ENCODE measurements at places on chromosomes 2 and 18.

- no peak for DNase-seq
Measured at GRCh38 chr2:215613280-215613679, 177.4 kb upstream of the FN1 start.

DNA sequence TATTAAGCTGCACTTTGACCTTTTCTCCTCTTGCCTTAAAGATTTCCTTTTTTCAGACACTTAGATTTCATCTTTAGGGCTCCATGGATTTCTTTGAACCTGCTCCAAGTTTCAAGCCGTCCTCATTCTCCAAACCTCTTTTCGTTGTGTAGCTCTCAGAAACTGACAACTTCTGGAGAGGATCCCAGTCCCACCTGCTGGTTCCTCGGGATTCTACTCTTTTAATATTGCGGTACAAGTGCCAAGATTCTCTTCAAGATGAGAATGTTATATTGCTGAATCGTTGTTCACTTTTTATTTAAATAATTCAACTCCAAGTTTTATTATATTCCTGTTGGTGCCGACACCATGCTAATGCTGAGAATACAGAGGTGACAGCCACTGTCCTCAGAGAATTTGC lies 141.1 kb downstream of the CDH20 start:
- DNase-seq: no peak

DNA sequence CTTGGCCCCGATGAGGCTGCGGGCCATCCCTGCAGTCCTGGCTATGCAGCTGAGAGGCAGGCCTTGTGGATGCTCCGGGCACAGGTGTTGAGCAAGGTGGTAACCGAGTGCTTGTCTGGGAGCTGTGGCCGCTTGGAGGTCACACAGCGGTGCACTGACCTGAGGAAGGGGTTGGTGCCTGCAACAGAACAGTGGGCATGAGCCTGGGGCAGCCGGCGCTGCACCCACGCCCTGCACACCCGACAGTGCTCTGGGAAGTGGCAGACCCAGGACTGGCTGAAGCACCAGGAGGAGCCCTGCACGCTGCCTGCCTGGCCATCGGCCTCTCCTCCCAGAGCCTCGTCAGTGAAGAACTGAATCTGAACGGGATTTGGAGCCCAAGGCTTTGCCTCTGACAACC lies 8.2 kb upstream of the POTEE start:
- no peak for DNase-seq

DNA sequence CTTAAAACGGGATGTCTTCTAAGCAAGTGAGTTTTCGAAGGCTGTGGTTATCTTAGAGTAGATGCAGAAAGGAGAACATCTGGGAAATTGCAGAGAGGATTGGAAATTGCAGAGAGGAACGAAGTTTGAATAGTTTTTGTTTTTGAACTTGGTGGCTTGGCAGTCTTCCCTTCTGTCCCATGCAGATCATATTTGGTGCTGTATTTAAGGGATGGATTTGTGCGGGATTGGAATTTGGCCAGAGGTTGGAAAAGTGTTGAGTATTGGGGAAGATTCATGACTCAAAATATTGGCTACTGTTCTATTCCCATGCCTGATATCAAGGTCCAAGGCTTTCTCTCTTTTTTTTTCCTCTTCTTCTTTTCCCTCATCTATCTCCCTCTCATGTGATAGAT lies 18.2 kb downstream of the PTPRM start:
- no peak for DNase-seq

DNA sequence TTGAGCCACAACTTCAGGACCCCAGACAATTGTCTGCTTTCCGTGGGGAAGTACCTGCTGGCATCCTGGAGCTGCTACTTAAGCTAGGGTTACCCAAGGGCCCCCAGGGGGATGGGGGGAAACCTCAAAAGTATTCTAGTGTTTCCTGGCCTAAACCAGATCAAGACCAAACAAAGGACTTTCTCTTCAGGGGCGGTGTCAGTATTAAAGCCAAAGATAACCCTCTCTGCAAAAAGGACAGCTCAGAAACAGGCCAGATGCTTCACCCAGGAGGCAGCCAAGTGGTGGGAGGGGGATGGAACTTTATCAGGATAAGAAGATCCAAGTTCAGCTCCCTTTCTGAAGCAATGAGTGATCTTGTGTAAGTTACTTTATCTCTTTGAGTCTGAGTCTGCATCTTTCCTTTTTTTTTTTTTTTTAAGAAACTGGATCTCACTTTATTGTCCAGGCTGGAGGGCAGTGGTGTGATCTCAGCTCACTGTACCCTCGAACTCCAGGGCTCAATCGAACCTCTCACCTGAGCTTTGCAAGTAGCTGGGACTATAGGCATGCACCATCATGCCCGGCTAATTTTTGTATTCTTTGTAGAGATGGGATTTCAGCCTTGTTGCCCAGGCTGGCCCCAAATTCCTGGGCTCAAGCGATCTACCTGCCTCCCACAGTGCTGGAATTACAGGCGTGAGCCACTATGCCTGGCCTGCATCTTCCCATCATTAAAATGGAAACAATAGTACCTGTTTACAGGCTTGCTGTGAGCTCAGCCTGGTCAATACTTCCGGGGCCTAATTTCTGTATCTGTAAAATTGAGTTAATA lies 151.8 kb upstream of the PTPRM start:
- no peak for DNase-seq

GRCh38 chr2:3423492-3424170 lies 44.1 kb downstream of the TRAPPC12 start:
- peak; percentile 33 for DNase-seq

DNA sequence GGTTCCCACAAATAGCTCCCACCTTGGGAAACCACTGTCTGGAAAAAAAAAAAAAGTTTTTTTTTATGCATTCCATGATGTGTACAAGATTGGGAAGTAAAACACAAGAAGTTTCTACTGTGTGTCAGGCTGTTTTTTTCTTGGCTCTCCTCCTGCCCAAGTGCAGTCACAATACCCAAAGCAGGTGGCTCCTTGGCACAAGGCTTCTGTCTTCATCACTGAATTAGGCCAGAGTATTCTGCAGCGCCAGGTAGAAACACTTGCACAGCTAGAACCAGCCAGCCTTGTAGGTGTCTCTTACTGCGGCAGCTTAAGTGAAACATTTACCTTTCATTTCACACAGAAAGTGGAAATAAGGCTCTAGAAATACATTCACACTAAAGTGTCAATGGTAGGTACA lies 23.8 kb upstream of the MAL start:
- DNase-seq: no peak

DNA sequence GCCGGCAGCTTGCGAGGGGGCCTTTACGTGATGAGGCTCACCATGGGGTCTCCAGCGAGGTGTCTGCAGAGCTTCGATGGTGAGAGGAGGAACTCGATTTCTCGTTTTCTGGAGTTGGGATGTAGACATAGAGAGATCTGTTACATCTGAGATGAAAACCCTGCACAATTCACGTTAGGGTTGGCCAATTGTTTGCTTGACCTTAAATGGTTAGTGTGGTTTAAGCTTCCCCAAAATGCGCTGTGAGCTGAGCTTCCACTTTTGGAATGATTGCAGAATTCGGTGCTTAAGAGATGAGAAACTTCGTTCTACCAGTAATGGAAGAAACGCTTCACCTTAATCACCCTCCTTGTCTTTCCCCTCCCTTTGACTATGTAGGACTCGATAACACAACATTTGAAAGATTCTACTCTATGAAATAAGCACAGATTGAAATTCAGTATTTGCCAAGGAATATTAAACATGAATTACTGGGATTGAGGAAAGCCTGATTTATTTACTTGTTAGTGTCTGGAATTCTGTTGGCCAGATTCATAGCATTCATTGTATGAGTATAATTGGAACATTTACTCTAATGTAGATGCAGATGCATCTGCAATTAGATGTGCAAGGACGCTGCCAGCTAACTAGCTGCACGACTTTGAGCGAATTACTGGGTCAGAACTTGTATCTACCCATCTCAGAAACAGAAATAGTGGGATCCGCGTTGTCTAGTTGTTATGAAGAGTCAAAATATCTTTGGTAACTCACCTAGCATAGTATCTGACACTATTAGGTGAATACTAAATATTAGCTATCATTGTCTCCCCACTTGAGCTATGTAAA lies 1.6 kb upstream of the KLF7 start:
- no peak for DNase-seq

DNA sequence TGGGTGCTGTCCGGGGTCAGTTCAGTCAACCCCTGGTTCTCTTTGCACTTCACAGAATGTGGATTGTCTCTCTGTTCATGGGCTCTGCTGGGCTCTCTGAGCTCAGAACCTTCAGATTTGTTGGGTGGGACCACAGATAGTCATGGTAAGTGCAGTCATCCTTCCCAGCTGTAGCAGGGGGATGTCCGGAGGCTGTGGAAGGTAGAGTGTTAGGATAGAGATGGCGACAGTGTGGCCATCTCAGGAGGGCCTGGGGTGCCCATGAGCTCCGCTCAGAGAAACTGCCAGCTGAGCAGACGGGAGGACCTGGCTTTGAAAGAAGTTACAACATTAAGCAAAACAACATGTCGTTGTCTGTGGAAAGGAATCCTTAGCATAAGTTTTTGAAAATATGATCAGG lies 149.8 kb downstream of the FAM210A start:
- no peak for DNase-seq

DNA sequence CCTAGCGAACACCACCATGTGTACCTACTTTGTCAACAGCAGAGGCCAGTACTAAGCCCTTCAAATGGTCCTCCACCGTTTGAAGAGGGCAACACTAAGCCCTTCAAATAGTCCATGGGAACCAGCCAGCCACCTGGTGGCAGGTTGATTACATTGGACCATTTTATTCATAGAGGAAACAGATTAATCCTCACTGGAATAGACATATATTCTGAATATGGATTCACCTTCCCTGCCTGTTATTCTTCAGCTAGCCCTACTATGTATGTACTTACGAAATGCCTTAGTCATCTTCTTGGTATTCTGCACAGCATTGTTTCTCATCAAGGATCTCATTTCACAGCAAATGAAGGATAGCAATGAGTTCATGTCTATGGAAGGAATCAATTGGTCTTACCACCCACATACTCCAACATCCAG lies 10.0 kb upstream of the ZNF396 start:
- DNase-seq: no peak

DNA sequence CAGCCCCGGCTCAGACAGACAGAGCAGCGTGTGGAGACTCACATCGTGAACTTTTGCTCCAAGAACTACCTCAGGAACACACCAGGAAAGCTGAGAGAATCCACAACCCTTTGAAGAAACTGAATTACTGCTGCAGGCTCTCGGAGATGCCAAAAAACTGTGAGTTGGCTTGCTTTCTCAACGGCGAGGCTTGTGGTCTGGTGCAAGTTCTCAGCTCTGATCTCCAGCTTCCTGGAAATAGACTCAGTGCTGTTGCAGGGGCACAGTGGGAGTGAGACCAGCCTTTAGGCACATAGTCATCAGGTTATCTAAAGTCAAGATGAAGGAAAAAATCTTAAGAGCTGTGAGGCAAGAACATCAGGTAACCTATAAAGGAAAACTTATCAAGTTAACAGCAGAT lies 273.7 kb upstream of the LRATD1 start:
- no peak for DNase-seq

- no peak for DNase-seq
Measured at GRCh38 chr2:149152469-149152953, 114.0 kb downstream of the LYPD6B start.
